ENCODE measurements at places on chromosomes 2 and 18. TPM values are rescaled to one million over a fixed set of nuclear protein-coding genes. Genes with fewer than 3 reads are reported as not detected.

The ERCC3 gene
- total RNA-seq: 37.1 TPM

- no peak for DNase-seq
Measured at GRCh38 chr2:204250692-204251091, 294.6 kb upstream of the PARD3B start.

DNA sequence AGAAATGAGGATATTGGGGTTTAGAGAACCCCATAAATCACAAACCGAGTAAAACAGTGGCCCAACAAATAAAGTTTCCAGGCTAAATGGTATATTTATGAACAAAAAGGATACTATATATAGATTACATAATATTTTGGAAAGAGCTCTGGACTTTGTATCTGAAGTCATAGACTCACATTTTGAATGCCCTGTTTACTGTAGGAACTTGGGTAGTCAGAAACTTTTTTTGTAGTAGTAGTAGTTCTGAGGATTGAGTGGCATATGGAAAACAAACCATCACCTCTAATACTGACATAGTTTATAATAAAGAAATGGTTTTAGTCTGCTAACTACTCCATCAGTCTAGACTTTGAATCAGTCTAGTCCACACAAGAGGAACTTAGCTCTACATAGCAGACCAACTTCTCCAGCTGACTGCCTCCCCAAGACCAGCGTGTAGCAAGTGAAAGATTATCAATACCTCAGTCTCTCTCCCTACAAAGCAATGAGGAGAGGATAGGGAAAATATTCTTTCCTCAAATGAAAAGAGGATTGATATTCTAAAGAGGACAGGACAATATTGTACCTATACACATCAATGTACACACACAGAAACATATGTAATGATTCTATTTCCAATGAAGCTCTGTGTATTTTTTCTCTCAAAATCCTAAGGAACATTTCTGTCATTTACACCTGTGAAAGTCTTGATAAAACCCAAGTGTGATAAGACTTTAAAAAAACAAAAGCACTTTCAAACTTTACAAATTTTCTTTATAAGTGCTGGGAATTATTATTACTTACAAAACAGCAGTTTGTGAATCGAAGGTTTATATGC, 184.9 kb upstream of the MAP2 start:
- DNase-seq: no peak

DNA sequence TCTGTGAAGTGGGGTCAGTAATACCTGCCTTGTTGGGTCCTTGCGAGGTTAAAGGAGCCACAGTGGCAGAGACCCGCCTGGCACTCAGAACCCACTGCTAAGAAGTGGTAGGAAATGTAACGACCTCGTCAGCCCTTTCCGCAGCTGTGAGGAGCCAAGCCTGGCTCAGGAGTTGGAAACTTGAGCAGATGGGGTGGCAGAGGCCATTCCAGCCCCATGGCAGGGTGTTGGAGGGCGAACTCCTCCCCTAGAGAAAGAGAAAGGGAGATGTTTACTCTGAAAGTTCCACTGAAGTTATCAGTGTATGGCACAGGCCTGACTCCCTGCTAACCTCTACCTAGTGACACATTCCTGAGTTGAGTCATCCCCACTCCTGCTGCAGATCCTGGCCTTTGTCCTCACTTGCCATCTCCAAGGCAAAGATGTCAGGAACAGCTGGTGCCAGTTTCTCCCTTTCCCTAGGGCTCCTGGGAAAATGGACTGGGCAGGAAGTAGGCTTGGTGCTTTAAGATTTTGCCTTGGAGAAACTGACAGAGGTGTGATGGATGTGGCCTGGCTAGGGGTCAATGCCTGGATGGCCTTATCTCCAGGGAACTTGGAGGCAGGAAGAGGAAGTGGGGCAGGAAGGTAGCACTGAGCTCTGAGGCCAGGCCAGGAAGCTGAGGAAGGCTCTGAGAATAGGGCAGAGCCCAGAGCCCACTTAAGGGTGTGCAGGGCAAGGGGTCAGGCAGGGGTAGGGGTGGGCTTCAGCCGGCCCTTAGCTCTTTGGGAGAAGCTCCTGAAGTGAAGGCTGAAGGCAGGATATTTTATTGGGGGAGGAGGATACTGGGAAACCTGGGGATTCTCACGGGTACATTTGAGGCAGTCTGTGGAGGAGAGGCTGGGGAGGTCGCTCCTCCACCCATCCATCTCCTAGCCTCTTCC, 888 bp downstream of the VAMP5 start:
- peak; percentile 74 for DNase-seq

- DNase-seq: no peak
Measured at GRCh38 chr2:50116096-50117010, 915.6 kb downstream of the NRXN1 start.

The SEPTIN10 gene
- total RNA-seq: 80.7 TPM

The PSTPIP2 gene
- total RNA-seq: 11.1 TPM

Data from kidney (tissue), 22 donors.